ENCODE measurements at places on chromosomes 16 and 17. TPM values are rescaled to one million over a fixed set of nuclear protein-coding genes. Genes with fewer than 3 reads are reported as not detected.

PRCD gene
- 2.7 TPM for polyA plus RNA-seq

NHLRC4 gene
- 9.6 TPM for polyA plus RNA-seq

CBLN1 gene
- polyA plus RNA-seq: 0.44 TPM

CDH13 gene
- 11.2 TPM for polyA plus RNA-seq

ITGB3 gene
- polyA plus RNA-seq: 22.9 TPM
